ENCODE measurements at places on chromosomes 16 and 17. TPM values are rescaled to one million over a fixed set of nuclear protein-coding genes. Genes with fewer than 3 reads are reported as not detected.

Gene CIAO2B
- 227 TPM for total RNA-seq

Gene KPNA2
- total RNA-seq: 64.7 TPM

Gene GPR179
- total RNA-seq: under 0.01 TPM

Gene MAP1LC3B
- total RNA-seq: 27.8 TPM

Gene PRSS27
- 0.75 TPM for total RNA-seq

Gene GNAO1
- under 0.01 TPM for total RNA-seq

Gene MYCBPAP
- total RNA-seq: 2.0 TPM

Gene PYY
- not detected for total RNA-seq

Gene KLHL36
- total RNA-seq: 71.5 TPM

Gene ZNF287
- total RNA-seq: 6.3 TPM

Gene DCTPP1
- 25.0 TPM for total RNA-seq

Gene TMEM204
- total RNA-seq: 4.8 TPM

Gene OTOP2
- total RNA-seq: not detected

Gene ZDHHC1
- 6.2 TPM for total RNA-seq

Gene SLC12A3
- not detected for total RNA-seq

Gene SOST
- not detected for total RNA-seq

Gene TBC1D3
- not detected for total RNA-seq

Gene CTRB1
- not detected for total RNA-seq

Gene C17orf100
- 0.44 TPM for total RNA-seq

Gene CYLD
- total RNA-seq: 88.2 TPM

Gene EVI2B
- not detected for total RNA-seq

Gene KRTAP4-9
- 0.12 TPM for total RNA-seq

Gene SYNGR3
- 6.1 TPM for total RNA-seq

Gene KCNH6
- total RNA-seq: not detected

Gene CEP295NL
- total RNA-seq: 5.6 TPM

Gene FOXJ1
- under 0.01 TPM for total RNA-seq

Gene MRM1
- 6.5 TPM for total RNA-seq

Gene CAPNS2
- 0.87 TPM for total RNA-seq

Gene NPB
- total RNA-seq: 0.22 TPM

Gene ZKSCAN2
- total RNA-seq: 5.1 TPM

Gene CA5A
- total RNA-seq: not detected

Gene G6PC1
- total RNA-seq: not detected

Gene CHRNE
- total RNA-seq: 0.62 TPM

Gene KRTAP4-3
- total RNA-seq: not detected

Gene CPHXL2
- total RNA-seq: not detected

Gene TNP2
- total RNA-seq: not detected

Gene CORO1A
- total RNA-seq: 2.9 TPM

Gene SMCR8
- 21.2 TPM for total RNA-seq

Gene LDHD
- 2.1 TPM for total RNA-seq

Gene ZG16B
- 0.87 TPM for total RNA-seq

Gene LHX1
- not detected for total RNA-seq

Gene ABCA9
- total RNA-seq: 7.0 TPM

Gene RRN3
- 42.4 TPM for total RNA-seq

Gene FOXO3B
- 3.7 TPM for total RNA-seq

Gene KLHL10
- total RNA-seq: not detected

Gene GGT6
- total RNA-seq: not detected

Gene CLEC3A
- total RNA-seq: not detected

Gene PGS1
- total RNA-seq: 41.1 TPM

Gene TSPOAP1
- 4.0 TPM for total RNA-seq

Measured in uterine smooth muscle cell (primary cell).